GM12878 (cell line): ENCODE measurements at places on chromosomes 4 and X.

- DNase-seq: no peak
Measured at GRCh38 chr4:25624616-25625015, 31.0 kb upstream of the SLC34A2 start.

- no peak for DNase-seq
Measured at GRCh38 chr4:174037049-174037448, 246.4 kb downstream of the FBXO8 start.

GRCh38 chr4:24003926-24004325 is 114.1 kb upstream of the PPARGC1A start:
- no peak for DNase-seq

GRCh38 chr4:93030670-93031069 is 726.9 kb downstream of the GRID2 start:
- DNase-seq: no peak

DNA sequence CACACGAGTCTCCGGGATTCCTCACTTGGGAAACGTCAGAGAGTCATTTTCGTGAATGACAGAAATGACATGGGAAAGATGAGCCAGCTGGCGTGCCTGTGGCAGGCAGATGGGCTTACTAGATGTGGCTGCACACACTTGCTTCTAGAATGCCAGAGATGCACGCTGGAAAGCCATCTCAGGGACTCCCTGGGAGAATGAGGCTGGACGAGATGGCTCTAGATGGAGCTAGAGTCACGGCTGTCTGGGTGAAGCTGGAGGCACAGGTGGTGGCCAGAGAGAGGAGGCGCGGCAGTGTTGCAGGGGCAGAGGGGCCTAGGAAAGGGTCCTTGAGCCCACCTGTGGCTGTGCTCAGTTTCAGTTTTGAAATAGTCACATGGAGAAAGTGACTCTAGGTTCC is 26.0 kb downstream of the TKTL1 start:
- DNase-seq: no peak

GRCh38 chr4:138910914-138911336 is 104.7 kb upstream of the NOCT start:
- DNase-seq: no peak

- DNase-seq: no peak
Measured at GRCh38 chr4:59671037-59671436, 1529.1 kb upstream of the ADGRL3 start.

GRCh38 chrX:150984169-150984824 is 1.2 kb downstream of the HMGB3 start:
- DNase-seq: no peak

- peak; percentile 42 for DNase-seq
Measured at GRCh38 chr4:183505611-183506388, 942 bp downstream of the ING2 start.

DNA sequence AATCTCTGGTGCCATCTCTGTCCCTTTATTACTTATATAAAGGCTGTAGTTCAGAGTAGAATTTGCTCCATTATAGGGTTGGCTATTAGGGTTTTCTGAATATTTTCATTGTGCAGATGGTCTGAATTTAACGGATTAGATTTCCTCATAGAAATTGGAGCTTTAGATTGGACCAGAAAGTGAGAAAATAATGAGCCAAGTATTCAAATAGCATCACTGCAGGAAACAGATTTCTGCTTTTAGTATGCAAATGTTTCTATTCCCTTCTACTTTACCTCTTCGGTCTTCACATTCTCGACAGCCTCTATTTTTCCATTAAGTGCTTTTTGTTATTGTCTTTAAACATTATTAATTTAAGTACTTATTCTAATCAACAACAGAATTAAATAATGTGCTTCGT is 55.4 kb downstream of the TRIM2 start:
- DNase-seq: no peak

GRCh38 chrX:148929686-148930085 is 429.3 kb downstream of the AFF2 start:
- no peak for DNase-seq

GRCh38 chrX:153647461-153648357 is 706 bp downstream of the DUSP9 start:
- DNase-seq: no peak

GRCh38 chrX:69066021-69066757 is 99.1 kb downstream of the PJA1 start:
- no peak for DNase-seq

- DNase-seq: no peak
Measured at GRCh38 chr4:151703401-151703800, 57.4 kb downstream of the GATB start.

- no peak for DNase-seq
Measured at GRCh38 chr4:112173593-112174558, 28.6 kb downstream of the FAM241A start.

GRCh38 chr4:139826426-139826825 is 160.8 kb downstream of the MGST2 start:
- DNase-seq: no peak

GRCh38 chr4:163196926-163197480 is 30.3 kb upstream of the NAF1 start:
- DNase-seq: no peak

GRCh38 chr4:102586002-102586643 is 85.0 kb downstream of the NFKB1 start:
- peak; percentile 51 for DNase-seq

DNA sequence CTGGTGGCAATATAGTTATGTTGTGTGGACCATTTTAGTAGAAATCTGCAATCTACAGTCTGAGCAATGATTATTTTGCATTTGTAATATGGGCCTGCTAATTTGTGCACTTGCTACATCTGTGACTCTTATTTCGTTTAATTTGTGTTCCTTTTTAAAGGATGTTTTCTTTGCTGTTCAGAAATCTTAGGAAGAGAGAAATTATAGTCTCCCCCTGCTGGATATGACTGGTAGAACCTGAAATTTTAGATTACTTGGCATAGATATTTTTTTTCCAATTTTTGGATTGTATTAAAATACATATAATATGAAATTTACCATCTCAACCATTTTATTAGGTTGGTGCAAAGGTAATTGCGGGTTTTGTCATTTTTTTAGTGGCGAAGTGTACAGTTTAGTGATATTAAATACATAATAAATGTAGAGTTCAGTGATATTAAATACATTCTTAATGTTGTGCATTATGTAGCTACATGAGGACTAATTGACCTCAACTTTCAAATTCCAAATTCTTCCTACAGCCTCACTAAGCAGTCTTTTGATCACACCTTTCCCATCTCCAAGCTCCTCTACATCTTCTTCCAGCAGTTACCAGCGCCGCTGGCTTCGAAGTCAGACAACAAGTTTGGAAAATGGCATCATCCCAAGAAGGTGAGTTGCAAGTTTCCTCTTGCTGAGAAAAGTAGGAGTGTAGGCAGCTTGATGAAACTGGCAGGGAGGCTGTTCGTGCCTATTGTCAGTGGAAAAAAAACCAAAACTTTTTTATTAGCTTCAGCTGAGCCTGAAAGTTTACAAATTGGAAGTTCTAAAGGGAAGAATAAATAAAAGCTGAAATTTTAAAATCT is 82.2 kb downstream of the FNIP2 start:
- no peak for DNase-seq

GRCh38 chr4:77232653-77233052 is 75.6 kb downstream of the CCNG2 start:
- no peak for DNase-seq

GRCh38 chr4:26077756-26078155 is 163.7 kb downstream of the SMIM20 start:
- no peak for DNase-seq

DNA sequence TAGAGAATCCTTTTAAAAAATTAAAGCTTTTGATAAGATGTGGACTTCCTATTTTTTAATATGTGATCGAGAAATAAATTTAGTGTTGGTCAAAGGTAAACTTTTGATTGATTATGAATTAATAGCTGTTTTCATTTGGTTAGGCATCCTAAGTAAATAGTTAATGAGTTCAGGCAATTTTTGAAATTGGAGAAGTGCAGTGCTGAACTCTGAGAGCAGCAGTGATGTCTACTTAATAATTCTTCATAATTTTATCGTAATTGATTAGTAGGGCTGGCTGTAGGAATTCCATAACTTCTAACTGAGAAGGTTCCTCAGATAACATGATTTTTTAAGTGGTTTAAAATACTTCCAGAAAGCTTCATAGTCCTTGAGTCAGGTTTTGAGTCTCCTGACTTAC is 1.5 kb downstream of the MND1 start:
- DNase-seq: no peak

GRCh38 chrX:134747006-134747405 is 88.7 kb upstream of the PLAC1 start:
- no peak for DNase-seq

GRCh38 chr4:83548151-83548905 is 12.4 kb downstream of the GPAT3 start:
- peak; percentile 83 for DNase-seq

GRCh38 chr4:89024051-89024675 is 32.8 kb downstream of the FAM13A start:
- DNase-seq: peak; percentile 47

- no peak for DNase-seq
Measured at GRCh38 chr4:120065974-120066516, 603 bp downstream of the MAD2L1 start.

GRCh38 chr4:26839534-26839951 is 21.1 kb upstream of the STIM2 start:
- no peak for DNase-seq

- DNase-seq: no peak
Measured at GRCh38 chr4:123939621-123940020, 543.0 kb downstream of the SPRY1 start.

GRCh38 chrX:150262456-150262855 is 100.7 kb upstream of the MAMLD1 start:
- DNase-seq: no peak

DNA sequence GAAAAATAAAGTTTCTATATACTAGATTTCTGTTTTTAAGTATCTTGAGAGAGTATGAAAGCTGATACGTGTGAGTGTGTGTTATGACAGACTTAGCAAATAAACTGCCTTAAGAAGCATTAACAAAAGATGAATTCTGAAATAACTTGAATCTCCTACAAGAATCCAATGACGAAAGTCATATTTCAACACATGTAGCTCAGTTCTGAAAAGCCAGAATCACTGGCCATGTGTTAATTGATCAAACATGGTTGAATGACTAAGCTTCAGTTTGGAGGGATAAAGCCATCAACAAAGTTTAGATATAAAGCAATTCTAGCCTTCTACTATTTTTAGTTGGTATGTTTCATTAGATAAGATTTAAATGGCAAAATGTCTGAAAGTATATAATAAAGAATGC is 88.5 kb upstream of the ETNPPL start:
- DNase-seq: no peak

- no peak for DNase-seq
Measured at GRCh38 chr4:118587946-118588345, 97.2 kb upstream of the METTL14 start.

DNA sequence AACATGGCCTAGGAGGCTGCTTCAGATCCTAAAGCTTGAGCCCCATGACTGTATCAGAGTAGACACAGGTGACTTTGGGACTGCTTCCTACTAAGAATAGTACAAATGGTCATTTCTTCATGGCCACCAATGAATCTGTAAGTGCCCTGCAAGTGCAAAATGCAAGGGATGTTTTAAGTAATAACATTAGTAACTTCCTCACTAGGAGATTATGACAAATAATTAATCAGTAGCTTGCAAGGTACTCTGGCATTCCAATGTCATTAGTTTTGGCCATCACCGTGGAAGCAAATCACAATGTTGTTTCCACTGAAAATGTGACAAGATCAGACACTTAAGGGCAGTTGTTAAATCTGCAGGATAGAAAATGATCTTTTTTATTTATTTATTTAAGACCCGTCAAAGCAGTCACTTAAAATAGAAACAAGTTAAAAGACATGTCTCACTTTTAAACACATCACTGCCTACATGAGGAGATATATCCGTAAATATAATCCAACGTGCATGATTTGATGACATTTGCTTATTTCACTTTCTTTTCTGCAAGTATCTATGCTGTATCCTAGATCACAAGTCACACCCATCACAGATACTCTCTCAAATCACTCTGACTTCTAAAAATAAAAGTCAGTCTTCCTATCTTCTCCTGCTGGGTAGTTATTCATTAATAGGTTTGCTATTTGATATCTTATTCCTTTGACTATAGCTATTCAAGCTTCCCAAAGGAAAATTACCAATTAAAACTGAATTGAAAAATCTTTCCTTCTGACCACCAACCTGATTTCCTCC is 400.6 kb downstream of the IL15 start:
- no peak for DNase-seq

DNA sequence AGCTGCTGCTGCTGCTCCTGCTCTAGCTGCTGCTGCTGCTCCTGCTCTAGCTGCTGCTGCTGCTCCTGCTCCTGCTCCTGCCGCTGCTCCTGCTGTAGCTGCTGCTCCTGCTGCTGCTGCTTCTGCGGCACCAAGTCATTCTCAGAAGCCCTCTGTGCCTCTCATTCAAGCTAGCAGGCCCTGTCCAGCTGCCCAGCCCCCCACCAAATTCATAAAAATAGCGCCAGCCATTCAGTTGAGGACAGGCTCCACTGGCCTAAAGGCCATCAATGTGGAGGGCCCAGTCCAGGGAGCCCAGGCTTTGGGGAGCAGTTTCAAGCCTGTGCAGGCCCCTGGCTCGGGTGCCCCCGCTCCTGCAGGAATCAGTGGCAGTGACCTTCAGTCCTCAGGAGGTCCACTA is 3.9 kb downstream of the SUPT20HL1 start:
- no peak for DNase-seq

DNA sequence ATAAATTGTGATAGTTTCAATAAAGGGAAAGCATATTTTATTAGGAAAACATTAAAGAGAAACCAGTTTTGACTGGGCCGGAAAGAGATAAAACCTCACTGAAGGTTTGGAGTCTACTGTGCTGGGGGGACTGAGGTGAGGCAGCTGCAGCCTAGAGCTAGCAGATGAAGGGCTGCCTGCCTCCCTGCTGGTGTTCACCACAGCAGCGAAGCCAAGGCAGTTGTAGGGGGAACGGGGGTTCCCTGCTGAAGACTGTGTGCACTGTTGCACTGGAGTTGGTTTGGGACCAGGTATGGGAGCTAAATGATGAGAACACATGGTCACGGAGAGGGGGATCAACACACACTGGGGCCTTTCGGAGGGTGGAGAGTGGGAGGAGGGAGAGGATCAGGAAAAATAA is 546.5 kb upstream of the SMIM31 start:
- no peak for DNase-seq

DNA sequence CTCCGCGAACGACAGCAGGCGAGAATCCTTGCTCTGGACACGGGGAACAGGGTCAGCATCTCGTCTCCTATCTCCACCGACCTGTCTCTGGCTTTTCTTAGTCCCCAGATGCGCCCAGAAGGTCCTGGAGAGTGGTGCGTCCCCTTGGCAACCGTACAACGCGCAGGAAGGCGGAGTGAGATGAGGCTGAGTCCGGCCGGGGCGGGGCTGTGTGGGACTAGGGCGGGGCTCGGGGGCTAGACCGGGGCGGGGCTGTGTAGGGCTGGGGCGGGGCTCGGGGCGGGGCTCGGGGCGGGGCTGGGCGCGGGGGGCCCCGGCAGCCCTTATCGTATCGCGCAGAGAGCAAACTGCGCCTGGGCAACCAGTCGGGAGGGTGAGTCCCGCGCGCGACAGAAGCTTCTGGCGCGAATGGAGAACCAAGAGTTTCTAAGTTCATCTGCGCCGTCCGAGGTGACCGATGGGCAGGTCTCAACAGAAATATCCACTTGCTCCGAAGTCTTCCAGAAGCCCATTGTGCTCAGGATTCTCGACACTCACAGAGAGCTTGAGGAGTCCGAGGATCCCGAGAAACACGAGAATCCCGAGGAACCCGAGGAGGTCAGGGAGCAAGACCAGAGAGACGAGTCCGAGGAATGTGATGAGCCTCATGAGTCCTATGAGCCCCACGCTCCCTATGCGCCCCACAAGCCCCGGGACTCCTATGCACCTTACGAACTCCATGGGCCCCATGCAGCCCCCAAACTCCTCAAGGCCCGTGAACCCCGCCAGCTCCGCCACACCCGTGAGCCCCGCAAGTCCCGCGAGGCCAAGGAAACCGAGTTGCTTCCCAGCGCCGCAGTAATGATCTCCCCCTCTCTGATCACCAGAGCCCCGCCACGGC is 24.9 kb downstream of the ARL9 start:
- DNase-seq: no peak
